ENCODE measurements at places on chromosomes 4 and X. TPM values are rescaled to one million over a fixed set of nuclear protein-coding genes. Genes with fewer than 3 reads are reported as not detected.

The TRIML2 gene
- polyA plus RNA-seq = 3.7 TPM

DNA sequence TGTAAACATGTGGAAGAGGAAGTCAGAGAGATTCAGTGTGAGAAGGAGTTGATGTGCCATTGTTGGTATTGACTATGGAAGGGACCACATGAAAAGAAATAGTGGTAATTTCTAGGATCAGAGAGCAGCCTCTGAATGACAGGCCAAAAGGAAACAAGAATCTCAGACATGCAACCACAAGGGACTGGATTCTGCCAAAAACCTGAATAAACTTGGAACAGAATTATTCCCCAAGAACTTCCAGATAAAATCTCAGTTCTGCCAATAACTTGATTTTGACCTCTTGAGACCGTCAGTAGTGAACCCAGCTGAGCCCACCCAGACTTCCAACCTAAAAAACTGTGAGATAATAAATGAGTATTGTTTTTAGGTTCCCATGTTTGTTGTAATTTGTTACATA, 653.6 kb upstream of the NR3C2 start:
- DNase-seq = no peak

DNA sequence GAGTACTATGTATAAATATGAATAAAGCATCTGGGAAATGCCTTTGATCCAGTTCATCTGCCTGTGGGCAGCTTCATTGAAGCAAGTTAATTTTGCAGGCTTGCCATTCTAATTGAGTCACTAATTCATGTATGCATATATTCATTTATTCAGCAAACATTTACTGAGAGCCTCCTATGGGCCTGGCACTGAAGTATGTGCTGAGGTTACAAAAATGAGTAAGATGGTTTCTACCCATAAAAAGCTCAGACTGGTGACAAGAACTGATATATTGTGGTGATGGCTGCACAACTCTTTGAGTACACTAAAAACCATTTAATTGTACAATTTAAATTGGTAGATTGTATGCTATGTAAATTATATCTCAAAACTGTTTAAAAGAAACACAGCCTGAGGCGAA, 1.1 kb upstream of the MRPL1 start:
- no peak for DNase-seq

DNA sequence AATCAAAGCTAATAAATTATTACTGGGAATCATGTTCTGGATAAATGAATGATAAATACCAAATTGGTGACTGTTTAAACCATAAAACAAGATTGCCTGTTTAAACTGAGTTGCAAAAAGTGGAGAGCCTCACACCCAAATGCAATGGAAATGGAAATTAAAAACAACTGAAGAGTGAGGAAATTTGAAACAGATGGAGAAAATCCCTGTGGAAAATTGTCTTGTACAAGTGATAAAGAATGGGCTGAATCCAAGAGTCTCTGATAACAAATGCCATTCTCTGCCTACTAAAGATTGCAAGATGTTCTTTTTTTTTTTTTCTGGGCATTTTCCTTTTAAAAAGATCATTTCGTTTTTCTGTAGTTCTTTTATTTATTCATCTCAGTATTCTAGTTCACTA, 426.3 kb downstream of the NLGN4X start:
- no peak for DNase-seq

The HNRNPH2 gene
- 46.3 TPM for polyA plus RNA-seq

DNA sequence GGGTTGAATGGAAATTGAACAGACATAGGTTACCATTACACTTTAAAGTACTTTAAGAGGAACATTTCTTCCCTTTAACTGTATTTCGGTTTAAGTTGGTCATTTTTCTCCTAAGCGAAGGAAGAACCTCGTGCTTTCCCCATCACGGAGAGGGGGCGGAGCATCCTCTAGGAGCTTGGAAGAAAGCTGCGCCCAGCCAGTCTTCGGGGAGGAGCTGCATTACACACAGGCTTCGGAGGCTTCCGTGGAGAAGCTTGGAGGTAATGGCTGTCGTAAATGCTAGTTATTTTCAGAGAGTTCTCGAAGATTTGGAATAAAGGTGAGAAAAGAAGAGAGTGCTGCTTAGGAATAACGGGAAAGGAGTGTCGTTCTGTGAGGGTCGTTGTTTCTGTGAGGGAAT, at the start of gene PWWP3B:
TSS of gene PWWP3B (plus strand) at position 199 of the 400 bp plus-strand sequence. CDS start 37,128 bp downstream, outside the sequence.
- DNase-seq = peak; percentile 90

GRCh38 chr4:71382900-71383560, 44.2 kb downstream of the SLC4A4 start:
- DNase-seq = no peak

DNA sequence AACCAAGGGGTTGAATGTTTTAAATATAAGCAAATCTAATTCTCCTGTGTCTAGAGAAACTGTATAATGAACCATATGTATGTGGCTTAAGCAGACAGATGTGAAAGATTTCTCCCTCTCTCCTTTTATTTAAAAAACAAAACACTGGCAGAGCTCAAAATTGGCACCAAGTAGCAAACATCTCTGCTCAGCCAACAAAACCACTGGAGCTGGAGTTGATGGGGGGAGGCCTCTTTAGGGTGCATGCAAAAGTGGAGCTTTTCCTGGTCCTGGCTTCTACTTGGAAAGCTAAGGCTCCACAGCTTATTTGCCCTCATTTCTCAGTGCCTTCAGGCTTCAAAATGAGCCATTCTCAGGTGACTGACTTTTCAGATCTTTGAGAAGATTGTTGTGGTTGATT, 95.6 kb downstream of the REPS2 start:
- DNase-seq = no peak

GRCh38 chr4:109979920-109980717, 67.4 kb downstream of the EGF start:
- DNase-seq = no peak

GRCh38 chr4:114302472-114302871, 296.1 kb upstream of the UGT8 start:
- no peak for DNase-seq

GRCh38 chrX:123487236-123487635, 245.6 kb downstream of the THOC2 start:
- DNase-seq = no peak

GRCh38 chr4:106695501-106696262, 327.1 kb upstream of the GIMD1 start:
- DNase-seq = no peak

The TMEM255A gene
- 2.2 TPM for polyA plus RNA-seq

- no peak for DNase-seq
Observed at GRCh38 chr4:167868163-167868562, 224.2 kb upstream of the ANXA10 start.

GRCh38 chrX:155216940-155217440, 730 bp downstream of the VBP1 start:
- DNase-seq = peak; percentile 13

DNA sequence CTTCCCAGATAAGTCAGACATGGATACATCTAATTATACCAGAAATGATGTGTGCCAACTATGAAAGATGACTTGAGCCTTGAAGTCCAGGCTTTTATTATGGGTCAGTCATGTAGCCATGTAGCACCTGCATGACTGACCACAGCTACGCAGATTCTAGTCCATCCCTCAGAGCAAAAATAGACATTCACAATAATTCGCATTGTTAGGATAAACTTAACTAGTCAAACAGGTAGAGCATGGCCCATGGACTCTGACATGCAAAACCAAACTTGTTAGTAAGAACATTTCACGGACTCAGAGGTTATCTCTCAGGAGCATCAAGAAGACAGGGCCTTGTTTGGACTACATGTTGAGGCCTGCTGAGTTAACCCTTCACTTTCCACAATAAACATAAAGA, 132.6 kb downstream of the PWWP3B start:
- no peak for DNase-seq

- DNase-seq = no peak
Observed at GRCh38 chrX:41664375-41664901, 24.3 kb upstream of the GPR34 start.

DNA sequence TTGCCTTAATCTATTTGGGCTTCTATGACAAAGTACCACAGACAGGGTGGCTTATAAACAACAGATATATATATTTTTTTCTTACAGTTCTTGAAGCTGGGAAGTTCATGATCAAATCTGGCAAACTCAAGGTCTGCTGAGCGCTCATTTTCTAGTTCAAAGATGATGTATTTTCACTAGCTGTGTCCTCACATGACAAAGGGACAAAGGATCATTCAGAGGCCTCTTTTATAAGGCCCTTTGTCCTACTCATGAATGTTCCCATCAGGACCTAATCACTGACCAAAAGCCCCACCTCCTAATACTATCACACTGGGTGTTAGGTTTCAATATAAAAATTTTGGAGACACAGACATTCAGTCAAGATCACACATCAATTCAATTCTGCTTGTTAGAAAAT, 2025.2 kb downstream of the PCDH7 start:
- DNase-seq = no peak

DNA sequence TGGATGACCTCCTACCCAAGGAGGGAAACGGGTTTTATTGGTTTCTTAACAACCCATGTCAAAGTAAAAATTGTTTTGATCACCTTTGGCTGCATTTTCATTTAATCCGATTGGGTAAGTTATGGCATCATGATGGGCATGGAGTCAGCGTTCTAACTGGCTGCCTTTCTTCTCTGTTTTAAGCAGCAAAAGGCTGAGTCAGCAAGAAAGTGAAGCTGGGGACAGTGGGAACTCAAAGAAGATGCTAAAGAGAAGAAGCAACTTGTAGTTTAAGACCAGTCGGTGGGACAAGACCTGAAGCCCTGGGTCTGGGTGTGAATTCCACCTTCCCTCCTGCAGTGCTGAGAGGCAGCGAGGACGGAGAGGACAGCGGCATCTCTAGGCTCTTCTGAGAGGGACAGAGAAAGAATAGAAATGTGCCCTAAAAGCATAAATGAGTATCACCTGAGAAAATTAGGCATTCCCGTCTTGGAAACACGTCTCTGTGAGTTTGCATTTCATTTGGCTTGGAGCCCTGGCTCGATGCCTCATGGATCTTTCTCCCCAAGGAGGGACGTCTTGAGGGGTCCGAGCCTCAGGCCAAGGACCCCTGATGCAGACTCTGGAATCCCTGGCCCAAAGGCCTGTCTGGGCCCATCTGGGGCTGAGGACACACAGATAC, 82.0 kb downstream of the CRMP1 start:
- DNase-seq = no peak

The EFHC2 gene
- 17.3 TPM for polyA plus RNA-seq

DNA sequence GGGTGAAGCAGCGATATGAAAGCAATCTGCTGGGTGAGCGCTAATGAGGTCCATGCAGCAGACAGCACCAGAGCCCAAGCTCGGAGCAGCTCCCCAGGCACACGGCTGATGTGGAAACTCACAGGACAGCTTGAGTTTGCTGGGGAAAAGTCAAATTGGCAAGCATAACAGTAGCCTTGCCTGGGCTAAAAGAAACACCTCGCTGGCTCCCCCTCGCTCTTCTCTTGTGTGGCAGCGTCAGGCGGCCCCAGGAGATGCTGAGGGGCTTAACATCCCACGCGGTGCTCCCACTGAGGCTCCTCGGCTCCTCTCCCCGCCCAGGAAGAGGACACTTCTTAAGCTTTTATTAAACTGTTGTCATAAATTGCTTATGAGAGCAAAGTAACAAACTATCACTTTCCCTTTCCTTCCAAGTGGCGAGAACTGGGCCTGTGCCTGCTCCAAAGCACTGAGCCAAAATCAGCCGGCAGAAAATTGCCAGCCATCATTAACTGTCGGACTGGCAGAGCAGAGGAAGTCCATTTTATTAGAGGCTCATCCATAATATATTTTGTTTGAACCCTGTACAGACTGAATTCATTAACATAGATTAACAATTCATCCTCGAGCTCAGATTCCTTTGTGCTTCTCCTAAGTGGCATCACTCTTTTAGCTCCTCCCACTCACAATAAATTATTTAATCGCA, 111.4 kb downstream of the TSPAN5 start:
- peak; percentile 74 for DNase-seq

DNA sequence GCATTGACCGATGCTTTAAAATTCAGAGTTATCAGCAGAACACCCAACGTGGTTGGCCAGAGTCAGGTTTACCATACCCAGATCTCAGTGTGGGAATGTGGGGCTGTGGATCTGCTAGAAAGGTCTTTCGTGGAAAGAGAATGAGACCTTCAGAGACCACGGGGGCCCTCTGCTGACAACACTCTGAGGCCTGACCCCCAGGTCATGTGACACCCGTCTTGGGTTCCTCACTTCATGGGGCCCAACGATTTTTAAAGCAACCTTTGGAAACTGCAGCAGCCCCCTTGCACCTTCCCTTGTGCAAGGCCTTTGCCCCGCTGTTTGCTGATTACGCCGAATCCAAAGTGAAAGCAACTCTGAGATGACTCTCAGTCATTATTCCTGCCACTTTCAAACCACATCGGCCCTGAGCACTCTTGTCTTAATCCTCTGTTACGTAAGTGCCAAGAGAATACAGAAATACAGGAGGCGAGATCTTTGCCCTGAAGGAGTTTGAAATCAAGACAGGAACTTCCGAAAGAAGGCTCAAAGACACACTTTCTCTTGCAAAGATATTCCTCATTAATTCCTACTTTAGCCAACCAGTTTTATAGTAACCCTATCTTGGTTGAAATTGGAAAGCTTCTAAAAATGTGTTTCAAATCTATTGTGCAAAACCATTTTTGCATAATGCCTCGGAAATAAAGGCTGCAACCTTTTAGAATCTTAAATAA, 88.3 kb downstream of the EVC2 start:
- DNase-seq = no peak

- DNase-seq = peak; percentile 71
Observed at GRCh38 chrX:102651242-102652011, at the start of gene GPRASP1. Gene GPRASP1, plus strand, starts transcription at chrX:102651483. Its CDS starts 2,431 bp downstream, at chrX:102653914.

The NR0B1 gene
- 29.0 TPM for polyA plus RNA-seq

The DGKQ gene
- polyA plus RNA-seq = 10.8 TPM

DNA sequence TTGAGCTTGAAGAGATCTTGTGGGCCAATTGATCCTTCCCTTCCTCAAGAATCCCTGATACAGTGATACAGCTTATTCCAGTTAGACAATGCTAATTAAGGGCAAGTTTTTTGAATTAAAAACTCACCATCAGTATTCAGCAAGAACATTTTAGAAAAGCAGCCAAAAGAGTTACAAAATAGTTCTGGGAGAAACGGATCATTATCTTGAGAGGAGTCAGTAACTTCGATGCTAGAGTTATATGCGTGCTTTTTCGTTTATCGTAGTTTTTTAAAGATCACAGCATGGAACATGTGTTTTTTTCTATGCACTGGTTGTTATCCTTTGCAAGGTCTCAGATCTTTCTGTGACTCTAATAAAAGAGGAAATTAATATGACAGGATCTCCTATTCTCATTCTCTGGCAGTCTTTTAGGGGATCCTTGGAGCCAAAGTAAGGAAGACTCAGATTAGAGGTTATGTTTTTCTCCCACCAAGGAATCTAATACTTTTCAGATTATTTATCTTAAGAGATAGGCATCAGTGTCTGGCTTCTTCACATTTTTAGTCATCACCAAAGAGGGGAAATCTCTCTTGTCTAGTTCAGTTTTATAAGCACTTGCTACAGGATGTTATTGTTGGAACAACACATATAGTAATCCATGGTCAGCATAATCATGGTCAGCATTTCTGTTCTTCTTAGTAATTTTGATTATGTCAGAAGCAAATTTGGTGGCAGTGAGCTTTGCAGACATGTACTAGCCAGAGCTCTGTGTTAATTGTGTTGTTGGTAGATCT, 109.7 kb downstream of the PDLIM5 start:
- DNase-seq = no peak

The RHOXF2 gene
- 30.0 TPM for polyA plus RNA-seq

The SPATA4 gene
- polyA plus RNA-seq = 340 TPM

DNA sequence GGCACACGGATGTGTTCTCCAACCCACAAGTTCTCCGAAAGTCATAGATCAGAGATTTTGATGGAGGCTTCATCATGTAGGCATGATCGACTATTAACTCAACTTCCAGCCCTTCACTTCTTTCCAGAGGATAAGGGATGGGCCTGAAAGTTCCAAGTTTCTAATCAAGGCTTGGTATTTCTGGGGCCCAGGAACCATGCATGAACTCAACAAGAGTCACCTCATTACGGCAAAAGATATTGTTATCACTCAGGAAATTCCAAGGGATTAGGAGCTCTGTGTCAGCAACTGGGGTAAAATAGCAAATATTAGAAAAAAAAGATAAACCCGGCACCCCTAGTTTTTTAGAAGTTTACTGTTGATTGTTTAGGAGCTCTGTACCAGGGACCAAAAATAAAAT, 240.1 kb upstream of the PPP1R2C start:
- DNase-seq = no peak

Data from testis (tissue), 5 donors.